Left renal pelvis (tissue), 4 donors: ENCODE measurements at places on chromosomes 12 and 14. TPM values are rescaled to one million over a fixed set of nuclear protein-coding genes. Genes with fewer than 3 reads are reported as not detected.

Gene STAC3
- polyA plus RNA-seq = 2.2 TPM

Gene STXBP6
- polyA plus RNA-seq = 11.0 TPM

Gene MLXIP
- polyA plus RNA-seq = 33.3 TPM

Gene LMO3
- 3.3 TPM for polyA plus RNA-seq

- DNase-seq = no peak
These were observed 68.0 kb downstream of the SPTB start for GRCh38 chr14:64811676-64812075.

DNA sequence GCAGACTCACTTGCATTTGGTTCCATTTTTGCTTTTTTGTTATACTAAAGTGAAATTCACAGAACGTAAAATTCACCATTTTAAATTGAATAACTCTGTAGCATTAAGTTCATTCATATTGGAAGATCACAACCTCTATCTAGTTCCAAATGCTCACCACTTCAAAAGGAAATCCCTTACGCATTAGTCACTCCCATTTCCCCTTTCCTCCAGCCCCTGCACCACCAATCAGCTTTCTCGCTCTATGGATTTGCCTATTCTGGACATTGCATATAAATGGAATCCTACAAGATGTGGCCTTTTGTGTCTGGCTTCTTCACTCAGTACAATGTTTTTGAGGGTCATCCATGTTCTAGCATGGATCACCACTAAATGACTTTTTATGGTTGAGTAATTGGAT lies 294.5 kb downstream of the KSR2 start:
- DNase-seq = no peak

- DNase-seq = no peak
These were observed 20.2 kb upstream of the CLEC4D start for GRCh38 chr12:8493084-8493483.

DNA sequence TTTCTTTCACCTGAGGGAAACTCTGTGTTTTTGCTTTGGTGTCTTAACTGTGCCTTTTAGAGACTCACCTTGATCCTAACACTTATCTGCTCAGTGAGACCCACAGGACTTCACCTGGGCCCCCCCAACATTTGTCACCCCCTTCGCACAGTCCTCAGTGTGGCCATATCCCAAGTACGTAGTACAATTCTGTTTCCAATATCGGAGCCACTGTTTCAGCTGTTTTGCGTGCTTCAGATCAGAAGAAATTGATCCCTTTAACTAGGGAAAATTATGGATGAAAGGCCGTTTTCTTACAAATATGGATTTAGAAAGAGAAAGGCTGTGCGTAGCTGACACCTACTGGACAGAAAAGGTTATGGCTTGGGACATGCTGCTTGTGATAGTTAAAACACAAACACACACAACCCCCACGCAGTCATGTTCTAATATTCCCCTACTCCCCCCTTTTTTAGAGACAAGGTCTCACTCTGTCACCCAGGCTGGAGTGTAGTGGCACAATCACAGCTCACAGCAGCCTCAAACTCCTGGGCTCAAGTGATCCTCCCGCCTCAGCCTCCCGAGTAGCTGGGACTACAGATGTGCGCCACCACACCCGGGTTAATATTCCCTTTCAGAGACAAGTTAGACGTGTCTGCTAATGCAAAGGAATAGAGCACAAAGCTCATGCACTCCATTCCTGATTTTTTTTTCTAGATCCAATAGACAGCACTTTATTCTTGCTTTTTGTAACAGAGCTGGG lies 3.6 kb upstream of the SLC7A8 start:
- no peak for DNase-seq

DNA sequence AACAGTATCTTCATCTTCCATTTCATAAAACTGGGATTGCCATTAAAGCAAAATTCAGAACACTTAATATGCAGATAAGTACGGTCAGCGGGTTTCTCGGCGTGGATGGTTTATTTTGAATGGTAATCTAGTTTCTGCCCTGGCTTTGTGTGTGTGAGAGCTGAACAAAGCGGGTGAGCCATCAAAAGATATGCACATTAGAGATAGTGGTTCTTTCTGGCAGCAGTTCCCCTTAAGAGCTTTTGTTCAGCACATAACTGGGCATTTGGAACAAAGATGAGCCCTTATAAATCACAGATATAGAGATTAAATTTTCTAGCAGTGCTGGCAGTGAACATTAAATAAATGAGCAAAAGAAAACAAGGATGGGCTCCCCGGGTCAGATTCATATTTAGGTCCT lies 207.5 kb downstream of the CALM1 start:
- DNase-seq = no peak

DNA sequence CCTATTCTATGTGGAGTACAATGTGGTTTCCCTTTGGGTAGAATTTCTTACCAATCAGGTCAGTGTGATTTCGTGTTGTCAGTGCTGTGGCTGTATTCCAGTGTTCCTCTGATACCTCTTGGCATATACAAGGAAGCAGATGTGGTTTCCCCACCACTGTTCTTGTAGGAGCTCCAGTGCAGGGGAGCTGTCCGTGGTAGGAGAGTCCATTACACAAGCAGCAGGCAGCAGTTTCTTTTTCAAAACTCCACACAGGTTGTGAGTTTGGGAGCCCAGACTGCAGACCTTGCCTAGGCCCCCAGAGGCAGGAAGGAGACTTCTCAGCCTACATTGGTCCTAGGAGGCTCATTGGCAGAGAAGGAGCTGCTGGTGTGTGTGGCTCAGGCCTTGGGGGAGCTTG lies 452.8 kb downstream of the AACS start:
- peak; percentile 47 for DNase-seq

- no peak for DNase-seq
These were observed 10.5 kb upstream of the KRT73 start for GRCh38 chr12:52628841-52629240.

GRCh38 chr12:53677800-53678148 lies 1.9 kb upstream of the ATP5MC2 start:
- DNase-seq = no peak

DNA sequence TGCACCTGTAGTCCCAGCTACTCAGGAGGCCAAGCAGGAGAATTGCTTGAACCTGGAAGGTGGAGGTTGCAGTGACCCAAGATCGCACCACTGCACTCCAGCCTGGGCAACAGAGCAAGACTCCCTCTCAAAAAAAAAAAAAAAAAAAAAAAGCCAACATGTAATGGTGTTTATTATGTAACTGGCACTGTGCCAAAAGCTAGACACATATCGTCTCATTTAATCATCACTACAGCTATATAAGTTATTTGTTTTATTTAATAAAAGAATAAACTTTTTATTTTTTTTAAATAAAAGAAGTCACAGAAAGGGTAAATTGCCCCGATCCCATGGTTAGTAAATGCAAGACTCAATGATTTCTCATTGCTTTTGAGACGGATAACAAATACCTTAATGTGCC lies 76.9 kb downstream of the PTCSC3 start:
- no peak for DNase-seq

GRCh38 chr12:87094356-87094755 lies 838.2 kb upstream of the MGAT4C start:
- DNase-seq = no peak

GRCh38 chr14:87349921-87350320 lies 643.1 kb downstream of the GALC start:
- no peak for DNase-seq

DNA sequence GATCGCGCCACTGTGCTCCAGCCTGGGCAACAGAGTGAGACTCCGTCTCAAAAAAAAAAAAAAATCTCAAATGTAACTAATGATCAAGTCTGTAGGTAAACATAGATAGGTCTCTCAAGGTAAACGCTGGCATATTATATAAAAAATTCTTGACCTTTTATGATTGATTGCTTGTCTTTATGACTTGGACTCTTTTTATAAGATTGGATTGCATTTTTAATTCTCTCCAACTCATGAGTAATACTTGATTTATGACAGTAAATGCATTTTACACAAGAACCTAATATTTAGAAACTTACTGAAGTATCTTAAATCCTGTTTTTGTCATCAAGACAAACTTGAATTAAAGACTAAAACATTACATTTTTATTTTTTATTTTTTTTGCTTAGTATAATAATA lies 16.1 kb downstream of the ARF6 start:
- DNase-seq = no peak

- DNase-seq = no peak
These were observed 34.0 kb downstream of the GRIN2B start for GRCh38 chr12:13947276-13947946.

GRCh38 chr14:61527325-61528100 lies 167.8 kb upstream of the HIF1A start:
- no peak for DNase-seq

GRCh38 chr12:123607756-123608155 lies 5.9 kb downstream of the DDX55 start:
- DNase-seq = no peak

GRCh38 chr14:64860039-64860438 lies 19.7 kb downstream of the SPTB start:
- DNase-seq = no peak
